ENCODE measurements at places on chromosomes 3 and 15. TPM values are rescaled to one million over a fixed set of nuclear protein-coding genes. Genes with fewer than 3 reads are reported as not detected.
A peak's percentile ranks its signal among the peaks of the same experiment; 100 is the strongest.

DNA sequence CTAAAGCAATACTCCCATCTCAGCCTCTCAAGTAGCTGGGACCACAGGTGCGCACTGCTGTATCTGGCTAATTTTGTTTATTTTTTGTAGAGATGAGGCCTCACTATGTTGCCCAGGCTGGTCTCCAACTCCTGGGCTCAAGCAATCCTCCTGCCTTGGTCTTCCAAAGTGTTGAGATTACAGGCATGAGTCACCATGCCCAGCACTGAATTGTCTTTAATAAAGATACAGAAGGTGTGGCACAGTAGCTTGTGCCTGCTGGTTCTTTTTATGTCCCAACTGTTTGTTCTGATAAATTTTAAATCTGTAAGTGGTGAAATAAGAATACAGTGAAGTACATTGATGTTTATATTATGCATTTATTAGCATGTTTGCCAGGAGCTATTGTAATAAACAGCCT is 20.6 kb upstream of the TRAK1 start:
- DNase-seq = no peak
- H3K4me1 ChIP-seq = peaks cover 5% of the 10 kb centered on the region
- no peaks in the 10 kb centered on the region for H3K27me3 ChIP-seq

DNA sequence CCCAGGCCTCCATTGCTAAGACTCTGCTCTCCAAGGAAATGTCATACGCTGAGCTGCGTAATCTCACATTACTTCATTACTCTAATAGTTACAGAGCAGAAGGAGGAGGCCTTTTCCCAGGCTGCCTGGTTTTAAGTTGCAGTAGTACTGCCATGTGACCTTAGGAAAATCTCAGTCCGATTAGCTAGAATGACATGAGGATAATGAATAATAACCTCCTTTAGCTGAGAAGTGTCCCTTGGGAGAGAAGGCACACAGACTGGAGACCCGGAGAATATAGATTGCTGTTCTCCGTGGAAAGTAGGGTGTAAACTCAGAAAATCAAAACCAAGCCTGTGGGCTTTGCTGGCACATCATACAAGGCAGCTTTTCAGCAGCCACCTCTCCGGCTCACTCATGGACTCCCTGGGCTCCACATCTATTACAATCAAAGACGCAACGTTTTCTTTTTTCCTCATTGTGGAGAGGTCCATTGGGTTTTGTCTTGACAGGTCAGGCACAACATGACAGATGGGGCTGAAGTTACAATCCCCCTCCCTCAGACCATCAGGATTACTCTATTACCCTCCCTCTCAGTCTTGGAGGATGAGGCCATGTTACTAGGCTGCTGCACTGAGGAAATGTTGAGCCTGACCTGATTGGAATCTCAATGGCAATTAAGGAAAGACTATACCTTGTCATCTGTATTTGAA is 134.8 kb upstream of the MB21D2 start:
- H3K4me1 ChIP-seq = peaks cover 3% of the 10 kb centered on the region
- no peak for DNase-seq
- H3K36me3 ChIP-seq = no peaks in the 10 kb centered on the region
- no peak overlapping the region for H3K4me3 ChIP-seq
- H3K27ac ChIP-seq = no peak overlapping the region

- no peak overlapping the region for H3K4me3 ChIP-seq
- no peaks in the 10 kb centered on the region for H3K4me1 ChIP-seq
Measured at GRCh38 chr15:93291380-93291779, 202.4 kb upstream of the RGMA start.

- DNase-seq = no peak
- no peak overlapping the region for H3K4me3 ChIP-seq
- no peaks in the 10 kb centered on the region for H3K36me3 ChIP-seq
- no peaks in the 10 kb centered on the region for H3K27me3 ChIP-seq
- H3K4me1 ChIP-seq = no peaks in the 10 kb centered on the region
Measured at GRCh38 chr3:100184948-100185570, 70.8 kb upstream of the FILIP1L start.

AEN gene
- polyA plus RNA-seq = 10.0 TPM

- H3K27me3 ChIP-seq = no peaks in the 10 kb centered on the region
- no peaks in the 10 kb centered on the region for H3K4me1 ChIP-seq
- H3K4me3 ChIP-seq = no peak overlapping the region
- DNase-seq = peak; percentile 35
Measured at GRCh38 chr3:51675201-51675611, 4.2 kb downstream of the TEX264 start.

- no peak overlapping the region for H3K27ac ChIP-seq
- no peaks in the 10 kb centered on the region for H3K36me3 ChIP-seq
- no peak overlapping the region for H3K4me3 ChIP-seq
- no peak for DNase-seq
- H3K27me3 ChIP-seq = no peaks in the 10 kb centered on the region
- H3K4me1 ChIP-seq = no peaks in the 10 kb centered on the region
Measured at GRCh38 chr3:157335233-157336076, 101.2 kb upstream of the PTX3 start.

- H3K4me1 ChIP-seq = no peaks in the 10 kb centered on the region
- no peak overlapping the region for H3K27ac ChIP-seq
- no peak for DNase-seq
- H3K27me3 ChIP-seq = no peaks in the 10 kb centered on the region
- H3K4me3 ChIP-seq = no peak overlapping the region
Measured at GRCh38 chr3:120039642-120040610, 54.3 kb downstream of the GSK3B start.

- H3K27ac ChIP-seq = no peak overlapping the region
- no peaks in the 10 kb centered on the region for H3K36me3 ChIP-seq
Measured at GRCh38 chr15:45458746-45459403, 63.7 kb downstream of the SLC30A4 start.

DNA sequence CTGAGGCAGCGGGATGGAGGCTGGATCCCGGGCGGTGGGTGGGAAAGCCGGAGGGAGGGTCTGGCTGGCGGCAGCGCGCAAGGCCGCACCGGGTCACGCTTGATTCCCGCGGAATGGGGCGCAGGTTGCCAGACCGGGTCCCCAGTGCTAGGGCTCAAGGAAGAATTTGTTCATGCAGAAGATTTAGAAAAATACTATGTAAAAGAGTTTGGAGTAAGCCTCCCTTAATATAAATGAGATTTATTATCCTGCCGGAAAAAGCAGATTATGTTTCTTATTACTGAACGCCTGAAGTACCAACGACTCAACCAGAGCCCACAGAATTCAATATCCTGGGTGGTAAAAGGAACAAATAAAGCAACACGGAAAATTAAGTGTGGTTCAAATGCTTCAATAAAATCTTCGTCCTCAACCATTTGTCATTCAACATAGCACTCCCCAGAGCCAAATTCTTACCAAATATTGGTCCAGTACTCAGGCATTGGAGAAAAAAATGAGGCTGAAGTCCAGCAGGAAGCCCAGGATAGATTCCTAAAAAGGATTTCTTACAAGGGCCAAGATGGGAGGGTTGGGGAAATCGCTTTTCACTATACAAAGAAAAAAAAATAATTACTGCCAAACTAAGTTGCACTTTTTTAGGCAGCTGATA is 1.2 kb upstream of the ZBTB20 start:
- H3K4me3 ChIP-seq = peak overlapping the region; percentile 12
- H3K4me1 ChIP-seq = no peaks in the 10 kb centered on the region
- peak overlapping the region; percentile 73 for H3K27ac ChIP-seq
- H3K27me3 ChIP-seq = no peaks in the 10 kb centered on the region
- H3K36me3 ChIP-seq = no peaks in the 10 kb centered on the region

C3orf85 gene
- 0.82 TPM for polyA plus RNA-seq

DNA sequence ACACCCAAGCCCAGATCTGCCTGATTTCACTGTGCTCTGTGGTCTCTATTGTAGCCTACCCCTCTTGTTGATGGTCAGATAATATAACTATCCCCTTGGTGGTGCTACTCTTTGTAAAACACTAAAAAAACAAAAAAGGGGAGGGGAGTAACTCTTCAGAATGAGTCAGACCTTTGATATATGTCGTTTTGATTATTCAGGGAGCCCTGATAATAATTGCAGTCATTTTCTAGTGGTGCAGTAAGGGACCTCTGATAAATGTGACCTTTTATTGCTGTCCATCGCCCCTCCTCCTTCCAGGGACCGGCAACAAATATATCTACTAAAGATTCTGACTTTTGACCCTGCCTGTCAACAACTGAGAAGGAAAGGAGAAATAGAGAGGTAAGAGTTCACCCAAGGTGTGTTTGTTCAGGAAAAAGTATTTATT is 45.1 kb upstream of the MAGI1 start:
- H3K36me3 ChIP-seq = no peaks in the 10 kb centered on the region
- no peaks in the 10 kb centered on the region for H3K27me3 ChIP-seq
- no peak for DNase-seq
- no peaks in the 10 kb centered on the region for H3K4me1 ChIP-seq
- no peak overlapping the region for H3K27ac ChIP-seq

- DNase-seq = no peak
- H3K36me3 ChIP-seq = no peaks in the 10 kb centered on the region
- no peaks in the 10 kb centered on the region for H3K4me1 ChIP-seq
- H3K27ac ChIP-seq = no peak overlapping the region
Measured at GRCh38 chr3:59318881-59319280, 269.1 kb upstream of the CFAP20DC start.

- no peak overlapping the region for H3K27ac ChIP-seq
- DNase-seq = no peak
- no peaks in the 10 kb centered on the region for H3K36me3 ChIP-seq
- H3K4me3 ChIP-seq = no peak overlapping the region
- H3K4me1 ChIP-seq = no peaks in the 10 kb centered on the region
- H3K27me3 ChIP-seq = no peaks in the 10 kb centered on the region
Measured at GRCh38 chr3:182698078-182698477, 95.2 kb upstream of the ATP11B start.

DNA sequence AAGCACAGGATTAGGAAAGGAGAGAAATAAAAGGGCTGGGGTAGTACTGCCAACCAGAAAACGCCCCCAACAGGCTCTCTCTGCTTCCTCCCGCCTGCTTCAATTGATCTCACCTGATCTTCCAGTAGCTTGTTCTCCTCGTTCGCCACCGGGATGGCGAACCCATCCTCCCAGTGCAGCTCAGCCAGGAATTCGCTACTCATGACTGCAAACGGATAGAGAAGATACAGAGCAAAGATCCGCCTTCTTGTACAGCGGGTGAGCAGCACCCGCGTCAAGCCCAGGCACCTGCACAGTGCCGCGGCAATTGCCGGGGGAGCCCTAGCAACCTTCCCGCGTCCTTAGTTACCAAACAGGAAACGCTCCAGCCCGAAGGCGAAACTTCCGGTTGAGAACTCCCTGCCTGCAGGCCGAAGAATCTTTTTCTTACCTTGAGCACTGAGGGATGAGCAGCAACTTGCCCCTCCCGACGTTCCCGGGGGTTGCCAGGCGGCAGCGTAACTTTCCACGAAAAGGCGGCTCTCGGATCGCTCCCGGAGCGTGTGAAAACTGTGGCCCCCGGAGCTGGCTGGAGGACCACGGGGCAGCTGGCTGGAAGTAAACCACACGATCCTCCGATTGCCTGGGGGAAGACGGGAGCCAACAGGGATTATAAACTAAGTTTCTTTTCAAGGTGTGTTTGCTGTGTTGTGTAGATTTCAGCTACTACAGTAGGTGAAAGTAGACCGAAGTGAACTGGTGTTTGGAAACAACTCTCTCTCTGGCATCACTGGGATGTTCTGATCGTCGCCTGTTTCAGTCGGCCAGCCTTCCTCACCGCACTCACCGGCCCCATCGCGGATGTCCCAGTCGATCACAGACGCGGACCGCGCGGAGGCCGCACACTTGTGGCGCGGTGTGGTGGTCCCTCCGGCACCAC is at the start of gene CCDC39:
CCDC39 (minus strand) TSS at position 312 of the 919 bp plus-strand sequence; CDS start at position 203, 109 bp downstream.
- no peaks in the 10 kb centered on the region for H3K27me3 ChIP-seq
- H3K36me3 ChIP-seq = no peaks in the 10 kb centered on the region
- no peaks in the 10 kb centered on the region for H3K4me1 ChIP-seq
- H3K27ac ChIP-seq = no peak within 1 kb of the TSS
- peak within 1 kb of the TSS; percentile 45 for H3K4me3 ChIP-seq
- peak; percentile 84 for DNase-seq

- no peak overlapping the region for H3K4me3 ChIP-seq
- H3K27me3 ChIP-seq = no peaks in the 10 kb centered on the region
- no peak for DNase-seq
- no peaks in the 10 kb centered on the region for H3K4me1 ChIP-seq
Measured at GRCh38 chr3:102269406-102269805, 165.4 kb upstream of the ZPLD1 start.

RTP4 gene
- 1.1 TPM for polyA plus RNA-seq

ACKR4 gene
- polyA plus RNA-seq = 24.3 TPM

DNA sequence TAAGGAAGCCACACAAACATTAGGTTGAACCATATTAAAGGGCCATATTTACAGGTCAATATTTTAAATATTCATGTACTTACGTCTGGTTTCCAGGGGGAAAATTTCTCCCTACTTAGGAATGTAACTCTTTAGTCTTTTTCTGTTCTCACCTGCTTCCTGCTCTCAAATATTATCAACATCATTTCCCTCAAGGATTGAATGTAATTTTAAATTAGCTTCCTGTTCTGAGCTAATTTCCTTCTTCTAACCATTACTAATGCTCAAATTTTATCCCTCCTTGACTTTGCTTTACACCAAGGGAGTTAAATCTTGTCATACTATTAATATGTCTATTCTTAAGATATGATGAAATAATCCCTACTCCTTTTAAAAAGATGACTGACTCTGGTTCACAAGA is 103.4 kb upstream of the UBP1 start:
- H3K27me3 ChIP-seq = no peaks in the 10 kb centered on the region
- H3K36me3 ChIP-seq = peaks cover 2% of the 10 kb centered on the region
- H3K4me3 ChIP-seq = no peak overlapping the region
- no peak for DNase-seq

DNA sequence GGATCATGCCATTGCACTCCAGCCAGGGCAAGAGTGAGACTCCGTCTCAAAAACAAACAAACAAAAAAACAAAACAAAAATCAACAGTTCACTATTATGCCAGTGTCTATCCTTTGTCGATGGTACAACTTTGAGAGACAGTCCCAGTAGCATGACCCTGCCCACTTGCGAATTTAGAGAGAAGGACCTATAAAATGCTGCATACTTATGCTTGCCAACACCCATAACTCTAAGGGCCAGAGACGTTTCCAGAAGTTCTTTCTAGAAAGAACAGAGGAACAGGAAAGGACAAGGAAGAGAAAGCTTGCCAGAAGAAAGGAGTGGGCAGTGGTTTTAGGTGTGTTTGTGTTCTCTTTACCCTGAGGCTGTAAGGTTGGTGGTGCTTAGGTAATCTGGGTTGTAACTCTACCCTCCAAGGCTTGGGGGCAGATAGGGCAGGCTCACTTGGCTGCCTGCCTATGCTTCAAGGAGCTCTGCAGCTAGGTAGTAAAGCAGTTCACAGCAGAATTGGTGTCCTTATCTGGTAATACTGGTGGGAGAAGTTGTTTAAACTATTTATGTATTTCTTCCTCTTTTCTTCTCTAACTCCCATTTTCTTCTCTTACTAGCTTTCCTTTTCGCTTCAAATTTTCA is 50.6 kb upstream of the SPPL2A start:
- DNase-seq = no peak
- no peaks in the 10 kb centered on the region for H3K27me3 ChIP-seq
- no peaks in the 10 kb centered on the region for H3K36me3 ChIP-seq

DNA sequence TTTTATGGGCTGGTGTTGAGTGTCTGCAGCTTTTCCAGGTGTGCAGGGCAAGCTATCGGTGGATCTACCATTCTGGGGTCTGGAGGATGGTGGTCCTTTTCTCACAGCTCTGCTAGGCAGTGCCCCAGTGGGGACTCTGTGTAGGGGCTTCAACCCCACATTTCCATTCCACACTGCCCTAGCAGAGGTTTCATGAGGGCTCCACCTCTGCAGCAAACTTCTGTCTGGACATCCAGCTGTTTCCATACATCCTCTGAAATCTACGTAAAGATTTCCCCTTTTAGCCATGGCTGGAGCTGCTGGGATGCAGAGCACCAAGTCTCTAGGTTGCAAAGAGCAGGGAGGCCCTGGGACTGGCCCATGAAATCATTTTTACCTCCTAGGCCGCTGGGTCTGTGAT is 11.6 kb downstream of the RFX7 start:
- no peak overlapping the region for H3K27ac ChIP-seq
- no peaks in the 10 kb centered on the region for H3K36me3 ChIP-seq
- DNase-seq = no peak
- H3K4me1 ChIP-seq = no peaks in the 10 kb centered on the region
- H3K27me3 ChIP-seq = no peaks in the 10 kb centered on the region
